ENCODE measurements at places on chromosomes 4 and X. TPM values are rescaled to one million over a fixed set of nuclear protein-coding genes. Genes with fewer than 3 reads are reported as not detected.

- no peaks in the 10 kb centered on the region for H3K4me1 ChIP-seq
- H3K36me3 ChIP-seq, result no peaks in the 10 kb centered on the region
- H3K4me3 ChIP-seq, result peak overlapping the region; percentile 40
- no peak overlapping the region for H3K27ac ChIP-seq
- DNase-seq, result peak; percentile 53
Measured at GRCh38 chrX:154136627-154137161, 7.3 kb upstream of the OPN1LW start.

- peaks cover 81% of the 10 kb centered on the region for H3K27me3 ChIP-seq
- H3K36me3 ChIP-seq, result no peaks in the 10 kb centered on the region
- H3K27ac ChIP-seq, result no peak overlapping the region
- H3K4me1 ChIP-seq, result no peaks in the 10 kb centered on the region
Measured at GRCh38 chrX:153907456-153907855, 3.0 kb downstream of the AVPR2 start.

- no peak overlapping the region for H3K4me3 ChIP-seq
- DNase-seq, result no peak
- no peaks in the 10 kb centered on the region for H3K4me1 ChIP-seq
- no peaks in the 10 kb centered on the region for H3K27me3 ChIP-seq
- H3K27ac ChIP-seq, result no peak overlapping the region
- H3K36me3 ChIP-seq, result no peaks in the 10 kb centered on the region
Measured at GRCh38 chr4:46931981-46932380, 22.9 kb upstream of the COX7B2 start.

DNA sequence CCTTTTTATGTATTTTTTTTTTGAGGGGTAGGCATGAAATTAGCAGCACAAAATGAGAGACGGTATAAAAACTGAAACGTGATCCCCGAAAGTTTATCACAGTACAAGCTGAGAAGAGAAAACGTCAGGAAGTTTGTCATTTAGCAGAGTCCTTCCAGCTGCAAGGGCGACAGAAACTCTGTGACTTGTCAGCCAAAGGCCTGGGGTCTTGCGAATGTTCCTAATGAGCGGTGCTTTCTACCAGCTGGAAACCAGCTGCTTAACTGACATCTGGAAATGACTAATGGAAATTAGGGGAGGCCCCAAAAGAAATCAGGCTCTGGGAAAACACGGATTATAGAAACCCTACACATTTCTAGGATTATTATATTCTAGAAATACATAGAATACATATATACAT, 66.5 kb downstream of the CHRNA9 start:
- no peaks in the 10 kb centered on the region for H3K27me3 ChIP-seq
- no peaks in the 10 kb centered on the region for H3K4me1 ChIP-seq
- no peak overlapping the region for H3K4me3 ChIP-seq
- no peak for DNase-seq
- no peak overlapping the region for H3K27ac ChIP-seq

DNA sequence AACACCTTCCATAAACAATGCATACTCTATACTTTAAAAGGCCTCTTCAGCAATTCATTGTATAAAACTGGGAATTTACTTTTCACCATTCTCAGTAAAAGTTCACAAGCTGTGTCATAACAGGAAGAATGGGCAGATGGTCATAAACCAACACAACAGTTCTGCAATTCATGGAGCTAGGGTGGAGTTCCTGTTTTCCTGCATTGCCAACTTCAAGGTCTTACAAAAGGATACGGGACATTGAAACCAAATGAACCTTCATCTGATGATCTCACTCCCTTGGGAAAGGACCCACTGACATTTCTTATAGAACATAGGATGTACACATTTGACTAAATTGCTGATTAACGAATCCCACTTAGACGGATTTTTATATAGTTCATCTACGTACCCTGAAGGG, 4.1 kb downstream of the KDR start:
- no peaks in the 10 kb centered on the region for H3K36me3 ChIP-seq
- no peaks in the 10 kb centered on the region for H3K27me3 ChIP-seq
- DNase-seq, result no peak
- no peak overlapping the region for H3K4me3 ChIP-seq

DNA sequence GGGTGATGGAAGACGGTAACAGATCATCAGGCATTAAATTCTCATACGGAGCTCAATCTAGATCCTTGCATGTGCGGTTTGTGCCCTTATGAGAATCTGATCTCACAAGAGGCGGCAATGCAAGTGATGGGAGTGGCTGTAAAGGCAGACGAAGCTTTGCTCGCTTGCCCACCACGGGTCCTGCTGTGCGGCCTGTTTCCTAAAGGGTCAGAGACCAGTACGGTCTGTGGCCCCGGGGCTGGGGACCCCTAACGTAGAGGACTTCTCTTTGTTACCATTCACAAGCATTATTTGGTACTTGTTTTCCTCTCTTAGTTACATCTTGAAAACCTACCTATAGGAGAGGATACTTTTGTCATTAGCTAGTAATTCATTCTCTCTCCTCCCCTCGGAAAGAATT, 221.0 kb downstream of the ADAM29 start:
- no peaks in the 10 kb centered on the region for H3K36me3 ChIP-seq
- H3K27me3 ChIP-seq, result no peaks in the 10 kb centered on the region
- no peak overlapping the region for H3K4me3 ChIP-seq
- no peak for DNase-seq
- H3K4me1 ChIP-seq, result no peaks in the 10 kb centered on the region

- no peak for DNase-seq
- no peak overlapping the region for H3K4me3 ChIP-seq
- no peak overlapping the region for H3K27ac ChIP-seq
Measured at GRCh38 chr4:89599026-89599425, 237.9 kb downstream of the SNCA start.

DNA sequence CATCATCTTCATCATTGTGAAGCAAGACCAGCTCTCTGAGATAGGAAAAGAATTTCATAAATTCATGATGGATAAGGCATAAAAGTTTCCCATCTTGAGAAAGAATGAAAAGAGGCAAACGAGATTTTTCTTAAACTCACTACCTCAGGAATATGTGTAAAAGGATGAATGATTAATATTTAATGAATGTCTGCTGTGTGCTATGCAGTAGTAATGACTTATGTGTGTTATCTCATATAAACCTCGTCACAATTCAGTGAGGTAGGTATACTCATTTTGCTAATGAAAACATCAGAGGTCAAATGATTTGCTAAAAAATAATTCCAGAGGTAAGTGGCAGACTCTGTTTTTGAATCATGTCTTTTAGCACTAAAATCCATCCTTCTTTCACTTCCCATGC, 42.6 kb upstream of the GYPA start:
- H3K4me3 ChIP-seq, result no peak overlapping the region
- no peaks in the 10 kb centered on the region for H3K4me1 ChIP-seq
- no peaks in the 10 kb centered on the region for H3K27me3 ChIP-seq
- no peaks in the 10 kb centered on the region for H3K36me3 ChIP-seq
- H3K27ac ChIP-seq, result no peak overlapping the region
- no peak for DNase-seq

DNA sequence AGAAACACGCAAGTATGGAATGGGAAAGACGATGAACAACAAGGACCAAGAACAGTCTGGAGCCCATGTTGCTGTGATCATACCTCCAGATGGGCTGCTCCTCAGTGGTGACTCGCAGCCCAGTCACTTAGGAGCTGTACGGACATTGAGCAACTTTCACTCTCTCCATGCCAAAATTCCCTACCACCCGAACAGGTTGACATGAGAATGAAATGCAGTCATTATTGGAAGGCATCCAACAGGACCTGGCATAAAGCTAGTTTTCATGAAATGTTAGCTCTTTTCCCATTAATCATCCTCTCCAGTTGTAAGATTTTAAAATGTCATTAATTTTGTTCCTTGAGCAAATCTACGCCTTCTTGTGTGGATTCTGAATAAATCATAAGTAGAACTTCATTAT, 82.7 kb upstream of the GPM6B start:
- DNase-seq, result no peak
- no peaks in the 10 kb centered on the region for H3K27me3 ChIP-seq
- H3K27ac ChIP-seq, result peak overlapping the region; percentile 54
- no peaks in the 10 kb centered on the region for H3K36me3 ChIP-seq

- no peaks in the 10 kb centered on the region for H3K27me3 ChIP-seq
- no peaks in the 10 kb centered on the region for H3K4me1 ChIP-seq
- no peak overlapping the region for H3K27ac ChIP-seq
- DNase-seq, result no peak
- no peaks in the 10 kb centered on the region for H3K36me3 ChIP-seq
Measured at GRCh38 chr4:54172156-54172555, 56.9 kb upstream of the PDGFRA start.

DNA sequence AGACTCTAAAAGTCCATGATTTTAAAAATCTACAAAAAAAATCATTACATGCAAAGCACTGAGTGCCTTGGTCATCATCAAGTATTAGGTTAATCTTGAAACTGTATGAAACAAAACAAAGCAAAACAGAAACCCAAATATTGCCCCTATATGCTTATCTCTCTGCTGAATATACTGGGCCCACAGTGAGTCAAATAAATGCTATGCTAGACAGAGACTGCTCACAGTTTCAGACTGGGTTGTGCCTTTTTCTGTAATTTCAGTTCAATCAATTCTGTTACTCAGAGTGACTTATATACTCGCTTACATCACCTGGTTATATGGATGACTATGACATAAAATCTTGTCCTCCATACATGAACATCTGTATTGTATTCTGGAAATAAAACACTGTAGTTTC, 257.1 kb upstream of the ACTRT1 start:
- H3K4me3 ChIP-seq, result no peak overlapping the region
- no peaks in the 10 kb centered on the region for H3K4me1 ChIP-seq
- H3K36me3 ChIP-seq, result no peaks in the 10 kb centered on the region
- H3K27ac ChIP-seq, result no peak overlapping the region
- no peak for DNase-seq
- no peaks in the 10 kb centered on the region for H3K27me3 ChIP-seq

GRCh38 chrX:122154019-122154418, 1030.1 kb upstream of the GRIA3 start:
- H3K4me1 ChIP-seq, result no peaks in the 10 kb centered on the region
- no peak for DNase-seq

DNA sequence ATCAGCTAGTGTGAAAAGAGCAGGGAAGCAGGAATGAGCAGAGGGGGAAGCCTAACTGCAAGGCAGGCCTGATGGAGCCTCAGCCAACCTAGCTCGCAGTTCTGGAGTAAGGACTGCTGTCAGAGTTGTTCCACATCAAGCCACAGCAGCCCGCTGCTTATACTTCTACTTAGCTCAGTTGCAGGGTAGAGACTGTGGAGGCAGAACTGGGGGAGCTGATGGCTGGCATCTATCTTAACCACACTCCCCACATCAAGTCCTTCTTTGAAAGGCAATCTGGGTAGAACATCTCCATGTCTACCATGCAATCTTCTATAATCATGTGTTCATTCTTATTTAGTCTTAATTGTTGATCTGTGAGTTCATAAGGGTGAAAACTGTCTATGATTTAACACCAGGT, 46.1 kb downstream of the DDX60 start:
- H3K4me3 ChIP-seq, result no peak overlapping the region
- H3K4me1 ChIP-seq, result no peaks in the 10 kb centered on the region
- DNase-seq, result no peak
- peaks cover 6% of the 10 kb centered on the region for H3K36me3 ChIP-seq
- H3K27ac ChIP-seq, result no peak overlapping the region

DNA sequence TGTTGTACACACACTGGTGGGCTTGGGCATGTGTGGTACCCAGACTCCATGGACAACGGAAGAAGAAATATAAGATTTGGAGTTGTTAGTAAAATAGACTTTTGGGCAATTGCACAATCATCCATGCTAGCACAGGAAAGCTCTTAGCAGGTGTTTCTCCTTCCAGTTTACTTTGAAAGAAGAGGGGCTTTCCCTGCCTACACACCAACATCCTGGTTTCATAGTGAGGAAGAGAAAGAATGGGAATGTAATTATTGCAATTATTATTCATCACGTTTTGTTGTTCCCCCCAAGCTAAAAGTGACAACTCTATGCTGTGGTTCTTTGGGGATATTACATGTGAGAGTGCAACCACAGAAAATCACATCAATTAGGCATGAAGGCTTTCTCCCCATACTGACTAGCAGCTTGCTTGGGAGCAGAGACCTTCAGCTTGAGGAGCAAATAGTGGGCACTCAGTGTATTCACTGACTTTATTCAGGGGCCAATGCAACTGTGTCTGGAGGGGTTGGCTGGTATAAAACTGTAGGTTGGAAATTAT, 57.2 kb upstream of the PUDP start:
- H3K4me3 ChIP-seq, result no peak overlapping the region
- DNase-seq, result no peak
- no peak overlapping the region for H3K27ac ChIP-seq
- no peaks in the 10 kb centered on the region for H3K36me3 ChIP-seq

GRCh38 chr4:178448372-178449035, 1006.3 kb upstream of the AGA start:
- H3K4me1 ChIP-seq, result no peaks in the 10 kb centered on the region
- no peak overlapping the region for H3K27ac ChIP-seq
- H3K4me3 ChIP-seq, result no peak overlapping the region
- DNase-seq, result no peak
- no peaks in the 10 kb centered on the region for H3K36me3 ChIP-seq

- H3K27me3 ChIP-seq, result no peaks in the 10 kb centered on the region
- H3K27ac ChIP-seq, result peak overlapping the region; percentile 85
- H3K4me3 ChIP-seq, result peak overlapping the region; percentile 75
- no peaks in the 10 kb centered on the region for H3K36me3 ChIP-seq
- DNase-seq, result no peak
Measured at GRCh38 chrX:3712870-3713224, 602 bp downstream of the PRKX start.

DNA sequence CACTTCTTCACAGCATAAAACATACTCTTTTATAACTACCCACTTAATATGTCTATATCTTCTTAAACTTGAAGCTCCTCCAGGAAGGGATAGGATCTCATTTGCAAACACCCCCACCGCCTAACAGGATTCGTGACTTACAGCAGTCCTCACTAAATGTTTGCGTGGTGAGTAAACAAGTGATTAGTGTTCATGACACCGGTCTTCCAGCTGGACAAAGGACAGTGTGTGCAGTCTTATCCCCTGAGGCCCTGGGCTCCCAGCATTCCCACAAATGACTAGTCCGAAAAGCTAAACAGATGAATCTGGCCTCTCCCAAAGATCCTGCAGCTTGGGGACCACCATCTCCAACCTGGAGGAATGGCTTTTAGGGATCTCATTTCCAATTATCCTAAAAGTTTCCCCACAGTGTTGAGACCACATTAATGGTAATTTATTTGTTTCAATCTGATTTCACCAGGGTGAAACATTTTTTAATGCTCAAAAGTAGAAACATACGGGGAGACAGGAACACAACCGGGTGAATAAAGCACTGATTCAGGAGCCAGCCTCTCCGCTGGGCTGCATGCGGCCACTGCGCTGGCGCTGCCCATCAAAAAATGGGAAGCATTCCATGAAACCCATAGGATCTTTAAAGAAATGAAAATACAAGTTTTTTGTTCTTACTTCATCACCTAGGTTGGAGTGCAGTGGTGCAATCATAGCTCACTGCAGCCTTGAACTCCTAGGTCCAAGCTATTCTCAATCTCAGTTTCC, 69.2 kb downstream of the HADH start:
- H3K36me3 ChIP-seq, result no peaks in the 10 kb centered on the region
- no peak overlapping the region for H3K4me3 ChIP-seq
- DNase-seq, result no peak
- H3K27me3 ChIP-seq, result no peaks in the 10 kb centered on the region
- no peaks in the 10 kb centered on the region for H3K4me1 ChIP-seq

- H3K36me3 ChIP-seq, result no peaks in the 10 kb centered on the region
- no peaks in the 10 kb centered on the region for H3K27me3 ChIP-seq
- no peak overlapping the region for H3K27ac ChIP-seq
- no peak for DNase-seq
Measured at GRCh38 chr4:143921181-143921580, 15.8 kb upstream of the GYPE start.

The PRRG3 gene
- total RNA-seq, result 1.3 TPM

The ADGRL3 gene
- 4.2 TPM for total RNA-seq

The ARHGAP6 gene
- total RNA-seq, result 14.7 TPM

The PTTG2 gene
- total RNA-seq, result not detected

The LUZP4 gene
- total RNA-seq, result not detected

The GRIA2 gene
- 2.3 TPM for total RNA-seq

The PAK3 gene
- total RNA-seq, result 7.5 TPM

The USP17L13 gene
- total RNA-seq, result not detected

The SMPX gene
- not detected for total RNA-seq

The DIAPH2 gene
- total RNA-seq, result 66.4 TPM

All from breast epithelium (tissue), 4 donors.